GM12878 (cell line): ENCODE measurements at places on chromosomes 3 and 15. TPM values are rescaled to one million over a fixed set of nuclear protein-coding genes. Genes with fewer than 3 reads are reported as not detected.

DNA sequence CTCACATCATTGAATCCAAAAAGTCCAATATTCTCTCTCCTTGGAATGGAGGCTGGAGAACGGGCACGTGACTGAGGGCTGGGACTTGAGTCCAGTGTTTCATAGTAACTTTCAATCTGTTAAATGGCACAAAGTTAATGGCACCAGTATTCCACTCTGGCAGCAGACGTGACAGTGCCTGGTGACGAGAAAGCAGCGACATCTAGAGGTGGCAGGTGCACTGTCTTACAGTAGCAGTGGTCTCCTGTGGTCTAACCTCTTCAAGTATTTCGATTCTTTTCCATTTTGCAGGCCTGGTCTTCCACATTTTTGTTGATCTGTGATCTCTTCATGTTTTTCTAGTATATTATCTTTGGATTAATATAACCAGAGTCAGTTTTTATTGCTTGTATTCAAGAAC is 107.1 kb downstream of the OXSM start:
- no peak for DNase-seq

DNA sequence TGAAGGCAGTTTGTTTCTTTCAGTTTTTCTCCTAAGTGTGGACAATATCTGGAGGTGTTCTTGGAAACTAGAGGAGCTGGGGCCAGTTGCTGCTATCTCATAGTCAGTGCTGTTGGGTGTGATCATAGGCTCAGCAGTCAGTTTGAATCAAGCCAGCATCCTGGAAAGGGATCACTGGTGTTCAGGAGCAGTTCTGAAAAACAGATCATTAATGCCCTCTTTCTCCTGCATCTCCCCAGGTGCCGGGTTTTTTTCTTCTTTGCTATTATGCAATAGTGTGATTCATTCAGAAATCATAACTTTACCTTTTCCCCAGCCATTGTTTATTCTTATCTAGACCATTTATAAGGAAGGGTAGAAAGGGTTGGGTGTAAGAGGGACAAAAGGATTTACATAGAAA is 24.0 kb downstream of the LNP1 start:
- no peak for DNase-seq

DNA sequence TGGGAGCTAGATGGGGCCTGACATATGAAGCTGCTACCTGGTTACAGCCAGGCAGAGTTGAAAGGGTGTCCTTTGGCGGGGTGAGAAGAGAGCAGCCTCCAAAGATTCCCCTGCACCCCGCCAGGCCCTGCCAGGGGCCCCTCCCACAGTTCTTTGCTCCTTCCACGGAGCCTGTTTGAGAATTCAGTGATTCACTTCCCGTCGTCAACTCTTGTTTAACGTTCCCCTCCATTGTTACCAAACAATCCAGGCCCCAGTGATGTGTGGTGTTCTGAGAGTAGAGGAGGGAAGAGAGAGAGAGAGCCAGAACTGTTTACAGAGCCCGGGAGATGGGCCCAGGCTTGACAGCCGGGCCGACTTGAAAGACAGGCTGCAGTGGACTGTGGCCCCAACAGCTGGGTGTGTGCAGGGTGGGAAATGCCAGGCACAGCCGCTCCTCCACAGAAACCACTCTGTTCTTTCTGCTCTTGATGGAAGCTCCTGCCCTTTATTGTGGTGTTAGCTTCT is 81.5 kb downstream of the SMAD3 start:
- DNase-seq, result no peak

TM6SF1 gene
- total RNA-seq, result 1.1 and 1.2 TPM in 2 replicates

MUSTN1 gene
- 0.51 and 1.2 TPM in 2 replicates for total RNA-seq
